NB4 (cell line): ENCODE measurements at places on chromosomes 5 and 9.

DNA sequence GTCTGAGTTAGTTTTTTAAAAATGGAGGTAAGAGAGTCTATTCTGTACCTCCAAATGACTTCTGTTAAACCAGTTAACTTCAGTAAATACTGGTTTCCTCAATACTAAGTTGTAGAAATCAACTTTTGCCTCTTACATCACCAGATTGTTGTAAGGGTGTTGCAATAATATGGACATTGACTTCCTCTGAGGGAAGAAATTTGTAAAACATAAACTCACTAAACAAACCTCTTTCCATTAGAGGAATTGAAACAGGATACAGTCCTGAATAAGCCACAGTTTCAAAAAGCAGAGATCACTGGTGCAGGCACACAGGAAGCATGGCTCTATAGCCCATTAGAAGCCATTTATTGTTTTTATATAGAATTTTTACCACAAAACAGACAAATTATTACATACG is 32.7 kb upstream of the SLCO6A1 start:
- peak; percentile 61 for DNase-seq

DNA sequence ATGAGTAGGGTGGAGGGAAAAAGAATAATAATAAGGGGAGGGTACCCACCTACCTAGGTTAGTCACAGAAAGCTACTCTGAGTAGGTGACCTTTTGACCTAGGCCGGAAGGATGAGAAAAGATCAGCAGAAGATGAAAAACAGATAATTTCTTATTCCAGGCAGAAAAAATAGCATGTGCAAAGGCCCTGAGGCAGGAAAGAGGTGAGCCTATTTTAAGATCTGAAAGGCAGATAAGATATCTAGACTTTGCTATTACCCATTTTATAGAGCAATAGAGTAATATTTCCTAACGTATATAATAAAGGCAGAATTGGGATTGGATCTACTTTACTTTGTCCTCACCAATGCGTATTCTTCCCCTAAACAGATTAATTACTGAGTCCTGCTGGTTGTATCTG is 393.9 kb upstream of the MPDZ start:
- DNase-seq: no peak

DNA sequence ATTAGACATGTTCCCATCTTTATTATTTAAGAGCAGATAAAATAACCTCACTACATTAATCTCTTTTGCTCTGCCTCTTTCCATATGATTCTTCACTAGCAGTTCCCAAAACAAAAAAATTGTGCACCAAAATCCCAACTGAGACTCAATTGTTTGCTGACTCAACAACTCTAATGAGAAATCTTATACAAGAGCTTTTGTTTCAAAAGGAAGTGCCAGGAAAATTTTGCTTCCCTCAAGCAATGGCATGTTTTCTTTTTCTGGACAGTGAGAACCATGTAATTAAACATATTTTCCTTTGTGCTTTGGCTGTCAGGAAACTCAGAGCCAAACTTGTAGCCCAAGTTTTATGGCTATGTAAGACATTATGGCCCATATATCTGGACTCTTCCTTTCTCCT is 62.0 kb downstream of the TMC1 start:
- DNase-seq: no peak

GRCh38 chr5:83414601-83415000 is 56.9 kb upstream of the VCAN start:
- no peak for DNase-seq

- no peak for DNase-seq
Observed at GRCh38 chr5:113218906-113219517, 215.8 kb downstream of the TSSK1B start.

DNA sequence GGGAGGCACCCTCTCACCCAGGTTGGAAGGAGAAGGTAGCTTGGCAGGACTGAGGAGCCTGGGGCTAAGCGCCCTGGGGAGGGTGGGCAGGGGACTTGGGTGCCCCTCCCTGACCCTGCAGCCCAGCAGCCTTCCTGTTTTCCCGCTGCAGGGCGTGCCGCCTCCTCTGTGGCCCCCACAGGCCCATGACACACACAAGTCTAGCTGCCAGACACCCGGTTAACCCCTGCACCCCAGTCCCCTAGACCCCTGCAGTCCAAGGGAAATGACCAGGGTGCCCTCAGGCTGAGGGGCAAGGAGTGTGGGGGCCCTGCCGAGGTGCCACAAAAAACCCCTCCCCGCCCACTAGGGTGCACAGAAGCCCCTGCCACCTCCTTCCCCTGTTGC is 33.0 kb downstream of the GOLGA2 start:
- no peak for DNase-seq

DNA sequence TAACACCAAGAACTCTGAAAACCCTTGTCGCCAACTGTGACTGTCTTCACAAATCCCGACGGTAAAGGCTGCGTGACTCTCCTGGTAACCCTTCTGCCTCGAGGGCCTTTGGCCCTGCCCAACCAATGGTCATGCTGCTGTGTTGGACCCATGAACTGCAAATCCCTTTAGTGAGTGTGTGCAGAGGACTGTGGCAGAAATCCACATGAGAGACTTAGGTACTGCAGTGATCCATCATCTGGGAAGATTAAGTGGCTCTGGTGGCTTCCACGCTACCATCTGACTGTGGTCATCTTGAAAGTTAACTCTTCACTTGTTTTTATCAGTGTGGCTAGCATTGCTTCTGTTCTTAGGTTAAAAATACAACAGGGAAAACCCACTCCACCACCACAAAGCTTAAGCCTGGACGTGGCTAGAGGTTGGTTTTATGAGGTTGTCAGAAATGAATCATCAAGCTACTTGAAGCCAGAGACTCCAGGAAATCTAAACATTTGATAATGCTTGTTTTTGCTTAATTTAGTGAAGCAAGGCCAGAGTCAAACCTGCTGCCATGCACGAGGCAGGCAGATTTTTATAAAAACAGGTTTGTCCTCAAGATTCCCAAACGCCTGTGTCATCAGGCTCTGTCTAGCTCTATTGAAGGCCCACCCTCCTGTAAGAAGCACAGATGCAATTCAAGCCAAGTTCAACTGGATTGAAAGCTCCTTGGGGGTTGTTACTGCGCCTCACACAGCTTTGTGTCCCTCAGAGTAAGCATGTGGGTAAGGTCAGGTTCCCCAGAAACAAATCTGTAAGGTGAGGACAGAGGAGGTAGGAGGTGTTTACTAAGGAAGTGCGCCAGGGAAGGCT is 52.7 kb upstream of the ERCC6L2 start:
- peak; percentile 64 for DNase-seq

DNA sequence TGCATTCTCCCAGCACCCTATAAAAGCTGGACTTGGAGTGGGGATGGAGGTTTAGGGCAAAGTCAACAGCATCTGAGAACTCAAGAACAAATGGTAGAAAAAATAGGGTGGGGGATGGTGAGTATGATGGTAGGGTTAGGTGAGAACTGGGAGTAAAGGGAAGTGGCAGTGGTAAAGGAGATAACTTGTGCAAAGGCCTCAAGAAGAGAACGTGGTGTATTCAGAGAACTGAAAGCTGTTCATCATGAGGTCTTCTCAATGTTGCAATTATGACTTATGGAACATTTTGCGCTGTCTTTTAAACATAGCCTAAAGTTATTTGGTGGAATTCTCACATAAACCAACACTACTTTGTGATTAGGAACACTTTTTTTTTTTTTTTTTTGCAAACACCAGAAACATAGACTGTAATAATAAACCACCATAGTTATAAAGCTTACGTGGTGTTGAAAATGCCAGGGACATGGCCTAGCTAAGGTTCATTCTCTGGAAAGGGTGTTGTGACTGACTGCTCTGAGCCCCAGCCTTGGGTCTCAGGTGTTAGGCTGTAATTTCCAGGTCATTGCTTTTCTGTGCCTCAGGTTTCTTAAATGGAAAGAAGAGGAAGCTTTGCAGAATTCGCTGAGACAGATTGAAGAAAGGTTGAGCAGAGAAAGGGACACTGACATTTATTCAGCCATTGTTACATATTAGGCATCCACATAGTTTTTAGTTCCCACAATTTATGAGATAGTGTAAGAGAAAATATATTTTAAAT is 19.2 kb upstream of the TXNDC8 start:
- no peak for DNase-seq

DNA sequence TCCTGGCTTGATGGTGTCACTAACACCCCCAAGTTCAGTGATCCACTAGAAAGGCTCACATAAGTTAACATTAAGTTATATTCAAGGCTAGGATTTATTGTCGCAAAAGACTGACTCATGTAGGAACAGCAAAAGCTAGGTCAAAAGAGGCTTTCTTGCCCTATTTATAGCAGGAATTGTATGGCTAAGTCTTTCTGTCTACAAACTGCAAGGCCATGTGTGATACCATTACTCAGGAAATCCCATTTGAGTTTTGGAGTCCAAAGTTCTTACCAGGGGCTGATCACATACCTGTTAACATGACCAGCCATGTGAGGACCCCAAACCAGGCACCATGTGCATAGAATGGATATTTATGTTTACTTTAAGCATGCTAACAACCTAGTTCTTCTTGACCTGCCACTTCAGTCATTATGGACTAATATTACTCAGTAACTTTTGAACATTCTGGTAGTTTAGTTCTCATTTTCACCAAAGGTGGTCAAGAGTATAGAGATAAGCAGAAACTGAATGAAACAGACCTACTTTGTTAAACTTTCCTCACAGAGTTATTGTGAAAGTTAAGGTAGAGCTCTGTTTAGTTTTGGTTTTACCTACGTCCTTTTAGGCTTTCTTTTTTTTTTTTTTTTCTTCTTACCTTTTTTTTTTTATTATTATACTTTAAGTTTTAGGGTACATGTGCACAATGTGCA is 281.1 kb downstream of the FER start:
- no peak for DNase-seq

DNA sequence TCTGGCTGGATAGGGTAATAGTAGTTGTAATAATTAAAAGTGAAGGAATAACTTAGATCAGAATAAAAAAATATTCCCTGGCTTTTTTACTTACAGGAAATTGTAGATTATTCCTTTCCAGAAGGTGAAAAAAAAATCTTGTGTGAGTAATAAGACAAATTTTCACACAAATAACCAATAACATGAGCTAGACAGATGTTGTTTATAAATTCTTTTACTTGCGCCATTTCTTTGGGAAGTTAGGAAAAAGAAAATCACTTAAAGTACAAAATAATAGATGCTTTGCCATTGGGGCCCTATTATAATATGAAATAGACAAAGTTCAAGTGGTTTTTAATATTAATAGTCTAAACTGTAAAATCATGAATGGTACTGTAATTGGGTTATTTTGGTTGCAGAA is 204.1 kb downstream of the ARRDC3 start:
- no peak for DNase-seq

DNA sequence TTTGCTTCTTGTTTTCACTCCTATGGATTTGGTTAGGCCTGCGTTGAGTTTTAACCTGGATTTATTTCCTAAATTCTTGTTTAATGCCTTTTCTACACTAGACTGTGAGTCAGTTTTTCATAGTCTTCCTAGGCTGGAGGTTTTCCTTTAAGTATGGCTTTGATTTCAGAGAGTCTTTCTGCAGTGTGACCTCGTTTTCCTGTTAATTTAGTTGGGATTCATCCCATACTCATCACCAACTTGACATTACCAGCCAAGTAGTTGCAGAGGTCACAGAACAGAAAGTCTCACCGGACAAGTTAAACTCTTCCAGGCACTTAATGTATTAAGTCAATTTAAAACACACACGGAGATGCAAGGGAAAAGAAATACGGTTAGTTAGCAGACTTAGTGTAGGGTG is 29.7 kb upstream of the AUH start:
- DNase-seq: no peak

- DNase-seq: peak; percentile 12
Observed at GRCh38 chr5:77806213-77806843, 30.2 kb upstream of the TBCA start.

GRCh38 chr5:171149772-171150171 is 159.3 kb upstream of the TLX3 start:
- no peak for DNase-seq

DNA sequence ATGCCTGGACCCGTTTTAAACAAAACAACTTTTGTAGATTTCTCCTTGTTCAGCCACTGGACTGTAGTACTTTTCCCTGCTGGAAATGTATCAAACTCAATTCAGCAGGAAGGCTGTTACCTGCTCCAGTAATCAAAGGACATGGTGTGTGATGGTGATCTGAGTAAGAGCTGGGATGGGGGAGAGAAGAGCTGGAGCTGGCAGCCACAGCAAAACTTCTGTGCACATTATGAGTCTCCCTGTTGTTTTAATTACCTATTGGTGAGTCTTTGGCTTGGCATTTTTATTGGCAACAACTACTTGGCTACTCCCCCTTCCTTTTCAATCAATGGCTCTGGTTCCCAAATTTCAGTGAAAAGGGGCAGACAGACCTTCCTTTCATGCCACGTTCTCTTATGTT is 9.7 kb downstream of the NREP start:
- no peak for DNase-seq

- no peak for DNase-seq
Observed at GRCh38 chr9:88738709-88739108, 203.7 kb downstream of the NXNL2 start.

DNA sequence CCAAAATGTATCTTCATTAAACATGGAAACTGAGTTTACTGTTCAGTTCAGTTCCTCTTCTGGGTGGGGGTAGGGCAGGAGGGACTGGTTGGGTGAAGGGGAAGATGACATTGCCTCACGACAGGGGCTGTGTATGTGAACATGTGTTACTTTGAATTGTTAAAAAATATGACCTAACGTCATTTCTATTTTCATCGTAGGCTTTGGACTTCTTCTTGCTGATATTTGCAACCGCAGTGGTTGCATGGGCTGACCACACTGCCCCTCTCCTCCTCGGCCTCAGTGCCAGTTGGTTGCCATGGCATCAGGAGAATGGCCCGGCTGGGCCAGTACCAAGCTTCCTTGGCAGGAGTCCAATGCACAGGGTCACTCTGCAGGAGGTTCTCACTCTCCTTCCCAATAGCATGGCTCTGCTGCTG is 41.5 kb downstream of the HACD4 start:
- DNase-seq: peak; percentile 81

DNA sequence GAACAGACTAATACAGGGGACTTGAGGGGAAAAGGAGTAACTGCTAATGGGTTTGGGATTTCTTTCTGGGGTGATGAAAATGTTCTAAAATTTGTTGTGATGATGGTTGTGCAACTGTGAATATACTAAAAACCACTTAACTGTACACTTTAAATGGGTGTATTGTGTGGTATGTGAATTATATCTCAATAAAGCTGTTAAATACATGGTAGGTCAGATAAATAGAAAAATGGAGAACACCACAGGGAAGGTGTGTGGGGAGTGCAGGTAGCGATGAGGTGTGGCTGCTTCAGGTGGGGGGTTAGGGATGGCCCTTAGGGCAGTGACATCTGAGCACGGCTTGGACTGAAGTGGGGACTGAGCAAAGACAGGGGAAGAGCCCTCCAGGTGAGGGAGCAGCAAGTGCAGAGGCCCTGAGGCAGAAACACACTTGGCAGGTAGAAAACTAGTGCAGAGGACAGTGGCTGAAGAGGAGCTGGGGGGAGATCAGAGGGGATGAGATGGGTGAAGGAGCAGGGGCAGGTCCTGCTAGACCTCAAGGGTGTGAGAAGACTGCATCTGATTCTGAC is 20.9 kb downstream of the EEIG1 start:
- DNase-seq: no peak

DNA sequence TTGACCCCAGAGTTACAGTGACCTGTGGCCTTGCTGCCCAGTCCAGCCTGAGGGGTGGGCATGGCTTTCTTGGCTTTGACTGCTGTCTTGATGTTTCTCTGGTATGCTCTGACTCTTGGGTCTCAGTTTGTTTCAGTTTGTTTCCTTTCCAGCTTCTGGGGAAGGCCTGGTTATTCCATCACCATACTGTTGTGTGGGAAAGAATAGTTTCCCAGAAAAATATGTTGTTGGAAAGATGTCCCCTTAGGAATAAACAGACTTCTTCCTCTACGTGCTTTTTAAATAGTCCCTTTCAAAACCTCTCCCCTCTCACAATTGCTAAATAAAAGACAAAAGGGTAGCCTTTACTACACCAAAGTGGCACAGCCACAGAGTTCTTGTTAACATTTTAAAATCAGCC is 49.5 kb downstream of the EGFLAM start:
- DNase-seq: no peak
